ENCODE measurements at places on chromosomes 4 and X. TPM values are rescaled to one million over a fixed set of nuclear protein-coding genes. Genes with fewer than 3 reads are reported as not detected.

The ETDB gene
- total RNA-seq = not detected

The GABRA4 gene
- total RNA-seq = not detected

The SH3BP2 gene
- total RNA-seq = 32.8 TPM

The TEC gene
- total RNA-seq = 0.28 TPM

Data from endothelial cell of coronary artery (primary cell).